ENCODE measurements at places on chromosomes 2 and 18. TPM values are rescaled to one million over a fixed set of nuclear protein-coding genes. Genes with fewer than 3 reads are reported as not detected.

PARD6G gene
- total RNA-seq: 0.24 TPM

CD28 gene
- total RNA-seq: not detected

IL18R1 gene
- 0.10 TPM for total RNA-seq

B4GALT6 gene
- 2.4 TPM for total RNA-seq

HRH4 gene
- total RNA-seq: not detected

SERPINB4 gene
- not detected for total RNA-seq

EVX2 gene
- not detected for total RNA-seq

LYPD6B gene
- total RNA-seq: 21.6 TPM

IL1F10 gene
- total RNA-seq: not detected

FKBP7 gene
- 50.8 TPM for total RNA-seq

CNRIP1 gene
- 53.9 TPM for total RNA-seq

CMPK2 gene
- 3.7 TPM for total RNA-seq

LYG1 gene
- total RNA-seq: 0.49 TPM

METTL4 gene
- total RNA-seq: 16.5 TPM

HOXD1 gene
- 0.39 TPM for total RNA-seq

GPC1 gene
- 13.9 TPM for total RNA-seq

PID1 gene
- total RNA-seq: 15.9 TPM

ALK gene
- total RNA-seq: 0.12 TPM

NPPC gene
- 0.59 TPM for total RNA-seq

HJURP gene
- total RNA-seq: 115 TPM

GPR45 gene
- not detected for total RNA-seq

RBKS gene
- 1.8 TPM for total RNA-seq

OSBPL6 gene
- total RNA-seq: 10.7 TPM

FMNL2 gene
- 41.3 TPM for total RNA-seq

RNF152 gene
- 7.0 TPM for total RNA-seq

IHH gene
- not detected for total RNA-seq

TYMS gene
- total RNA-seq: 54.4 TPM

Data from RPMI7951 (cell line).